ENCODE measurements at places on chromosomes 5 and 9.

GRCh38 chr5:39555788-39556187 lies 131.0 kb upstream of the DAB2 start:
- DNase-seq: no peak

- DNase-seq: no peak
Measured at GRCh38 chr5:168530621-168531150, 1.6 kb downstream of the FBLL1 start.

GRCh38 chr9:115086461-115086860 lies 31.5 kb downstream of the TNC start:
- no peak for DNase-seq

DNA sequence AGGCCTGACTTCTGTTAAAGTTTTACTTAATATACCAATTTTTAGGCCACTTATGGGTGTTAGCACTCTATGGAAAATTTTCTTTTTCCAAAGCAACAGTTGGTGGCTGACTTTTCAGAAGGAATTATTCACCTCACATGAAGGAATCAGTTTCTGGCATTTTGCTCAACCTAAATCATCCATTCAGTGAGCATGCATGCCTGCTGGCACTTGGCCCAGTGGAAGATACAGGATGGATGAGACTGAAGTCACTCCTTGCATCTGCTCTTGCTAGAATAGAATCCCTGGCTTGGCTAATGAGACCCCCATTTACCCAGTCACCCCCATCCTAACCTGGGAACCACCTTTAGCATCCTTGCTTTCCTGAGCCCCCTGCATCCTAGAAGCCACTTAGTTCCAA lies 131.7 kb downstream of the WDR41 start:
- no peak for DNase-seq

- no peak for DNase-seq
Measured at GRCh38 chr5:140011297-140011802, 31.7 kb downstream of the NRG2 start.

- DNase-seq: no peak
Measured at GRCh38 chr9:133788819-133789717, 50.9 kb upstream of the SARDH start.

DNA sequence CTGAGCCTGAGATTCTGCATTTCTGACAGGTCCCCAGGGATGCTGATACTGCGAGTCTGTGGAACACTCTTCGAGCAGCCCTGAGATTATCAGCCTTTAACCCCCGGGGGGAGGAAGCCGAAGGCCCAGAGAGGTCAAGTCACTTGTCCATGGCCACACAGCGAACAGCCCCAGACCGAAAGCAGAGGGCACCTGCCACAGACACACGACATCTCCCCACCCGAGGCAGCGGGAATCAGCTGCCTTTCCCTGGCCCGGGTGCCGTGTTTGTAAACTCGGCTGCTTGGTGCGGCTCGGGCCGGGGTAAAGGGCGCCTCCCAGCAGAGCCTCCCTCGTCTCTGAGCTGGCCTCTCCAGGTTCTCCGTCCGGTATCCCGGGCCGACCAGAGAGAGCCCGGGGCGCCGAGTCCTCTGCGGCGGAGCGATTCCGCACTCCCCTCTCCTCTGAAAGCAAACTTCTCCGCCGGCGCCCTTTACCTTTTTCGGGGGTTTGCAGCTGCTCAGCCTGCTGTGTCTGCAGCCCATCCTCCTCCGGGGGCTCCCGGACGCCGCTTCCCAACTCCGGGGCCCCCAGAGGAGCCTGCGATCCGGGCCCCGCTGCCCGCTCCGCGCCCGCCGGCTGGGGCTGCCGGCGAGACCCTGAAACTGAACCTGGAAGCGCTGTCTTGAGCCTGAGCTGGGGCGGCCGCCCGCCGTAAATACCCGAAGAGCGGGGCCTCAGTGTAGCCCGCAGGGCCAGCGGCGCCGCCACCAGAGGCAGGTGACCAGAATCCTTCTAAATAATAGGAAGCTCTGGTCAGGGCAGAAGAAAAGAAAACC lies at the start of gene CCDC69:
Gene CCDC69 (minus strand): TSS at position 646 of the 818 bp plus-strand sequence. CDS start 122 bp downstream, at position 524.
- peak; percentile 4 for DNase-seq

DNA sequence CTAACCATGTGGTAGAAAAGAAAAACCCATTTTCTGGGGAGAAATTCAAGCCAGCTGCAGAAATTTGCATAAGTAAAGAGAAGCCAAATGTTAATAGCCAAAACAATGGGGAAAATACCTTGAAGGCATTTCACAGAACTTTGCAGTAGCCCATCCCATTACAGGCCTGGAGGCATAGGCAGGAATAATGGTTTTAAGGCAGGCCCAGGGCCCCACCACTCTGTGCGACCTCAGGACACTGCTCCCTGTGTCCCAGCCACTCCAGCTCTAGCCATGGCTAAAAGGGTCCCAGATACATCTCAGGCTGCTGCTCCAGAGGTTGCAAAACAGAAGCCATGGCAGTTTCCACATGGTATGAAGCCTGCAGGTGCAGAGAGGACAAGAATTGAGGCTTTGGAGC lies 253.3 kb downstream of the CTNND2 start:
- DNase-seq: no peak

DNA sequence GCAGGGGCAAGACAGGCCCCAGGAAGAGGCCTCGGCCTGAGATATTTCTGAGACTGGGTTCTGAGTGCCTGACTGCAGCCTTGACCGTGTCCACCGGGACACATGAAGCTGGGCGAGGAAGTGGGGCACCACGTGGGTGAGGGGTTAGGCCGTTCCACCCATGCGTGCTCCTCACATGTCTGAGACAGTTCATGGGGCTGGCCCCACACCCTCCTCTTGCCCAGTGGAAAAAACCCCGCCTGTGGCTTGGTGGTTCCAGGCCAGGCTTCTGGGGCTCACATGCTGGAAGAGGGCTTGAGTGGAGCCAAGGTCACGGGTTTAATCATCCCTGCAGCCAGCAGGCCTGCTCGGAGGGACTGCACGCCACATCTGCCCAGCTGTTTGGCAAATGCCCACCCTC lies 11.4 kb downstream of the HMCN2 start:
- no peak for DNase-seq

DNA sequence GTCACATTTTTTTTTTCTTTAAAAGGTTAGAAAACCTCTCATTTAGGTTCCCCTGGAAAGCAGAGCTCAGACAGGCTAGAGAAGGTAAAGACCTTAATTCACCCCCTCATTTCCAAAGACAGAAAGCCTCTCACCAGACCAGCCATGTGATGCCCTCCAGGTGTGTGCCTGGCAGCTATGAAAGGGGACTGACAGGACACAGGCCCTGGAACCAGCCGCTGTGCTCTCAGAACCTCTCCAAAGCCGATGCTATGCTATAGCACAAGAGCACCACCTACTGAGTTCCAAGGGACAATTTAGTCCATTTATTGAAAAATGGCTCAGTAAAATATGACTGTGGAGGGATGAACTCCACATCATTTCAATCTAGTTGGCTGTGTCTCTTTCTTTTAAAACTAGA lies 48.8 kb downstream of the FANCC start:
- no peak for DNase-seq

GRCh38 chr9:133897675-133898074 lies 94.4 kb downstream of the VAV2 start:
- DNase-seq: peak; percentile 32

DNA sequence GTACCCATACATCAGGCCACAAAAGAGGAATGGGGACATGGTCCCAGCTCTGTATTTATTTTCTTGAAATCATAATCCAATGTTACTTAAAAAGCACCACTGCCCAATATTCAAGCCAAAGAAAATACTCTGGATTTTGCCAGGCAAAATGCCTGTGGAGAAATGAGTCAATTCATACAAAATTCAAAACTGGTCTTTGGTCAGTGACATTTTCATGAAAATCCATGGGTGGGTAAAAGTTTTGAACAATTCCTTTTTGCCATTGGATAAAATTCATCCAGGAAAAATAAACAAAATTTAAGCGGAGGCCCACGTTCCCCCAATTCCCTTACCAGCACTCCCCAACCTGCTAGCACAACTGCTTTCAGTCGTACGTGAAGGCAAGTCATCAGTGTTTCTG lies 186.2 kb downstream of the GLIS3 start:
- DNase-seq: no peak

GRCh38 chr5:140605879-140606278 lies 27.1 kb downstream of the CD14 start:
- no peak for DNase-seq

DNA sequence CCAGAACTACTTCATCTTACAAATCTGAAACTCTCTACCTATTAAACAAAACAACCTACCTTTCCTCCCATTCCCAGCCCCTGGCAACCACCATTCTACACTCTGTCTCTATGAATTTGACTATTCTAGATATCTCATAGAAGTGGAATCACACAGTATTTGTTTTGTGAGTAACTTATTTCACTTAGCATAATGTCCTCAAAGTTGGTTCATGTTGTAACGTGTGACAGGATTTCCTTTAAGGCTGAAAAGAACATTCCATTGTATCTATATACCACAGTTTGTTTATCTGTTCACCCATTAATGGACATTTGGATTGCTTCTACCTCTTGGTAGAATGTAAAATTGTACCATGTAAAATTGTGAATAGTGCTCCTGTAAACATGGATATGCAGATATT lies 70.1 kb upstream of the NXNL2 start:
- no peak for DNase-seq

GRCh38 chr5:71695595-71695994 lies 23.5 kb upstream of the CARTPT start:
- no peak for DNase-seq

DNA sequence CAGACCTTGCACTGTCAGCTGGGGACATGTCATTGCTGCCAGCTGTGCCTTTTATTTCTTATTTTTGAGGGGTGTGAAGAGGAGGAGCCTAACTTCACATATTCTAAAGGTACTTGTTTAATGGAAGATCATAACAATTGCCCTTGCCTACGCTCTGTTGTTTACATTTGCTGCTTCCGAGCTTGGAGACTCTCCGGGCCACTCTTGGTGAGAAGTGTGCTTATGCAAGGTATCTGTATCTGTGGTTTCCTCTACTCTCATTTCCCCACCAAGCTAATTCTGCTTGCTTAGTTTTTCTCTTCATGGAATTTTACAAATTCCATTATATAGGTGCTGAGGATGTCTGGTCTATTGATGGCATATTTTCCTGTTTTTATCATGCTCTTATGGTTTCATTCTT lies 105.3 kb downstream of the RASGRF2 start:
- no peak for DNase-seq

GRCh38 chr5:89988129-89988810 lies 421.3 kb downstream of the CETN3 start:
- DNase-seq: no peak

DNA sequence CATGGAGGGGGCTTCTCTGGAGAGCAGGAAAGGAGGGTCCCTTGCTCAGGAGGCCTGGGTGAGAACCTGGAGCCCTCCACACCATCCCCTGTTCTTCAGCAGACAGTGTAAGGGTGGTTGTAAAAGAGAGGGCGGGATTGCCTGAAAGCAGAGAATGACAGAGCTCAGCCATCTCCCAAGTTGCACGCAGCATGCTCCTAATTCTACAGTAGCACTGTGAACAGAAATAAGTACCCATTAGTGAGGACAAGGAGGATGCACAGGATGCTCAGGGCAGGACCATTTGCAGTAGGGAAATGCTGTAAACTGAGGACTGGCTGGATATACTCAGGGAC lies 8.4 kb downstream of the CCDC69 start:
- no peak for DNase-seq

DNA sequence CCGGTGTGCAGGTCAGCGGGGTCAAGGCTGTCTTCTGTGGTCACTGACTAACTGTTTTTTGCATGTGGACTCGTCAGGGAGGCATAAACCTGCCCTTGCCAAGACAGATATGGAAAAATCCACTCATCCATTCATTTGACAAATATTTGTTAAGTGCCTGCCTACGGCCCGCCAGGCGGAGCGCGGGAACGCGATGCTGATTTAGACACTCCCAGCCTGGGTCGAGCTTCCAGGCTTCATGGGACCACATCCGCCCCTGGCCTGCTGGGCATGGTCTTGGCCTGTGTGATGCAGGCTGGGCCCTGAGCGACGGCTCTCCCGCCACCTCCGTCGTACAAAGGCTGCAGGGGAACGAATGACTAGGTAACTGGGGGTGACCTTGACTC lies 18.1 kb downstream of the MYMK start:
- DNase-seq: peak; percentile 52

DNA sequence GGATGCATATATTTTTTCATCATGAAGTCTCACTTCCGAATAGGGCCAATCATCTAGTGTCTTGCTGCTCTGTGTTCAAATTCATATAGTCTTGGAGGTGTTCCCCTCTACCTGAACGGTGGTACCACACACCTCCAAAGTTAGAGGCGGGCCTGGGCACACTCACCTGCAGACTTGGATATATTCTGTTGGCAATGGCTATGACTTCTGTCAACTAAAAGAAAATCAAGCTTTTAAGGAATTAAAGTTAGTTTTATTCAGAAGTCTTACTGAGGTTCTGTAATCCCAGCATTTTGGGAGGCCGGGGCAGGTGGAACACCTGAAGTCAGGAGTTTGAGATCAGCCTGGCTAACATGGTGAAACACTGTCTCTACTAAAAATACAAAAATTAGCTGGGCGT lies 2.6 kb upstream of the NIPAL4 start:
- DNase-seq: no peak

- DNase-seq: no peak
Measured at GRCh38 chr9:109244179-109245132, 76.4 kb downstream of the EPB41L4B start.

DNA sequence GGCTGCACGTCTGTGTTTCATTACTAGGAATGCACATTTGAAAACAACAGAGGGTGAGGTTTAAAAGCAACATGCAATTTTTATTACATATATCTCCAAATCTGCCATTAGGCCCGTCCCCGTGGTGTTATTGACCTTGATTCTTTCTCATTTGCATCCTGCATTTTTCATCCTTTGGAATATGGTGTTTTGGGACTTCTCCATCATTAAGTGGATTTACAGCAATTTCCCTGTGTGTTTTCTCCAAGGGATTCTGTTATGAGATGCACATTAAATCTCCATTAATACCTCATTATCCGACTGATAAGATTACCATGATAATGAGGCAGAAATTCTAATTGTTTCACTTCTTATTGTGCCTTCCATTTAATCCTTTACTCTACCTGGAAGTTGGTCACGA lies 117.6 kb downstream of the GAPVD1 start:
- DNase-seq: no peak

- no peak for DNase-seq
Measured at GRCh38 chr9:79246170-79246569, 325.6 kb upstream of the TLE4 start.

- DNase-seq: no peak
Measured at GRCh38 chr5:13704396-13704795, 240.1 kb downstream of the DNAH5 start.

GRCh38 chr5:124602925-124603650 lies 143.4 kb downstream of the ZNF608 start:
- DNase-seq: no peak
